MV-4-11 (cell line): ENCODE measurements at places on chromosomes 1 and 21.

DNA sequence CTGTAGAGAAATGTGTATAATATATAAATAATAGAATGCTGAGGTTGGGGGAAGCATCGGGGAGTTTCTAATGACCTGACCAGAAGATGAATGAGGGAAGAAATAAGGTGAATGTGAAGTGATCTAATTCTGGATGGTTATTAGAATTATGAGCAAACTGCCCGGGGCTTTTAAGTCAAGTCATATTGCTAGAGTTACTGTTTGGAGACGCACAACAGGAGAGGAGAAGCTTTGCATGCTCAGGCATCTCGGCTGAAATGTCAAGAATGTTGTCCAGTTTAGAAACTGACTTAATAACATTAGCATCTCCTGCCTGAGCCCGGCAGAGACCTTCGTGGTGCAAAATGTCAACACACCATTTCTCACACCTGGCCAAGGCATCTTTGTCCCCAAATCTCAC is 119.1 kb downstream of the RRAGC start:
- no peak for DNase-seq

DNA sequence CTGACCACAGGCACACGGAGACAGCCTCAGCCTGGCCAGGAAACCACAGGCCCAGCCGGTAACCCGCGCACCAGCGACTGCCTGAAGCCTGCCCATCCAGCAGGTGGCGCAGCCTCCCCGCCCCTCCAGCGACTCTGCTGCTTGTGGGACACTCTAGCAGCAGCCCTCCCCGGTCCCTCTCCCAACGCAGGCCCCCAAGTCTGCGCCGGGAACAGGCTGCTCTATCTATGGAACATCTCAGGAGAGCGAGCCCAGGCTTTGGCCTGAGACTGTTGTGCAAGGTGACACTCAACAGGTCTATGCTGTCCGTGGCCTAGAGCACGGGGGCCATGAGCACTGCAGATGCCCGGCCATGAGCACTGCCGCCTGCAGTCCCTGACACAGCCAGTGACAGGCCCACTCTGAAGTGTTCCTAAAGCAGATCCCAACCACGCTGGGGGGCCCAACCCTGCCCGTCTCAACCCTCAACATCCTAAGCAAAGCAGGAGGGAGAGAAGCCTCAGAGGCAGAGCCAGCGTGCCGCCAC is 28.4 kb downstream of the WDR4 start:
- peak; percentile 33 for DNase-seq

- no peak for DNase-seq
These were observed 4.0 kb downstream of the LIX1L start for GRCh38 chr1:145953861-145954260.

DNA sequence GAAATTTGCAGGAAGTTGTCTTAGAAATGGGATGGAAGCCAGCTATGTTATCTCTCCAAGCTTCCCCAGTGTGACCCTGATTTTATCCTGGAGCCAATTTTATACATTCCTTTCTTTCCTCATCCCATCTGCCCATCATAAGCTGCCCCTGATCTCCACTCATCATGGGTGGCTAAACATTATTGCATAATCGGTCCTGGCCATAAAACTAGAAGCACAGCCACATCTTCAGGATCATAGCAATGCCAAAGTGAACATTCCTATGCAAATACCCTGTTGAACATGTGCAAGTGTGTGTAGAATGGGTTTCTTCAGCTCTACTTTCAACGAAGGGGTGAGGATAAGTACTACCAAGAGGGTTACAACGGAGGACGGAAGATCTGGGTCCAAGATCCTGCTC is 50.6 kb upstream of the COG2 start:
- no peak for DNase-seq

DNA sequence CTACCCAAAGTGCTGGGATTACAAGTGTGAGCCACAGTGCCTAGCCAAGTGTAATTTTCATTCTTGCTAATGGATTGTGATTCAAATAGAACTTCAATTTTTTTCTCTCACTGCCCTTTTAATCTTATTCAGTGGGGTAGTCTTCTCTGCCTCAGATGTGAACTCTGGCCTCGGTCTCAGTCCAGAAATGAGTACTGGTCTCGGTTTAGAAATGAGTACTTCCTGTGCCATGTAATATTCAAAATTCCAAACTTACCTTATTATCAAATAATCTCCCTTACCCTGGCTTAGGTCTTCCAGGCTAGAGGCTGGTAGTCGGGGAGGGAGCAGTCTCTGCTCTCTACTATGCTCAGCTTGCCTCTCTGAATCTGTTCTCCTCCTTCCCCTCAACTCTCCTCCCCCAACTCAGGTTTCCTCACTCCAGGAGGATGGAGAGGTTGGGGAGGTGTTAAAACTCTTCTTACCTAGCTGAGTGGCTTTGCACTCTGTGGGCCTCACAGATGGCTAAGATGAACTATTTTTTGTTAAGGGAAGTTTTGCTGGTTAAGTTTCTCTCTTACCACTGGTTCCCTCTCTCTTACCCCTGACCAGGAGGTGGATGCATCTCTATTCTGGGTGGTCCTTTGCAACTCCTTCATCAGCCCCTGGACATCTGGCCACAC is 4.8 kb upstream of the SLAMF9 start:
- no peak for DNase-seq

GRCh38 chr1:207972337-207972736 is 61.4 kb upstream of the CD34 start:
- DNase-seq, result no peak

DNA sequence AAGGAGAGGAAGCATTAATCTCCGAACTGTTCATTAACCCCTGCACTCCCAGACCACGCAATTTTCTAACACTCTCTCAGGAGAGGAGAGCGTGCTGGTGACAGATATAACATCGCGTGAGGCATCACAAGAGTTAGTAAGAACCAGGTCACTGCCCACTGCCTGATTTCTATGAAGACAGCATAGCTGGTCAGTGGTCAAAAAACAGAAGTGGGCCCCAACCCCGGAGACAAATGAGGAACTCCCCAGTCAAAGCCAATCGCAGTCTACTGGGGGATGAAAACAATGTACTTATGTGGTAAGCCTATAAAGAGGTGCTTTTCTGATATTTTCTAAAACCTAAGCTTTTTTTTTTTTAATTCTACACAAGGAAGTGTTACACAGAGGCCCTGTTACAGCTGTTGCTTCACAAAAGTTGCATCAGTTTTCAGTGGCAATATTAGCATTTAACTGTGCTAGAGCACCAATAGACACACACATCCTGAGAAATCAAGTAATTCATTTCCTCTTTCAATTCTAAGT is 231.8 kb upstream of the IRF2BP2 start:
- DNase-seq, result peak; percentile 100
